ENCODE measurements at places on chromosomes 12 and 14.

GRCh38 chr14:34640826-34641225 lies 10.9 kb upstream of the SNX6 start:
- DNase-seq: no peak

DNA sequence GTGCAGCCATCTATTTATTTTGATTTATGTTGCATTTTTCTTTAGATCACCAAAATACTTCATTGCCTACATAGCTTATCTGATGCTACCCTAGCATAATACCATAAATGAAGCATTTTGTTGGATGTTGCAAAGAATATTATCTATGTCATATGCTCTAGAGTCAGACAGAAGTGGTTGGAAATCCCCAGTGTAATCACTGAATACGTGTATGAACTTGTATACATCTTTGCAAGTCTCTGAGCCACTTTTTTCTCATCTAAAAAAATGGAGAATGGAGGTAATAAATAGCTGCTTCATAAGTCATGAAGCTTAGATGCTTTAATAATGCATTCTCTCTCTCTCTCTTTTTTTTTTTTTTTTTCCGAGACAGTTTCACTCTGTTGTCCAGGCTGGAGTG lies 18.5 kb downstream of the EVL start:
- DNase-seq: no peak

DNA sequence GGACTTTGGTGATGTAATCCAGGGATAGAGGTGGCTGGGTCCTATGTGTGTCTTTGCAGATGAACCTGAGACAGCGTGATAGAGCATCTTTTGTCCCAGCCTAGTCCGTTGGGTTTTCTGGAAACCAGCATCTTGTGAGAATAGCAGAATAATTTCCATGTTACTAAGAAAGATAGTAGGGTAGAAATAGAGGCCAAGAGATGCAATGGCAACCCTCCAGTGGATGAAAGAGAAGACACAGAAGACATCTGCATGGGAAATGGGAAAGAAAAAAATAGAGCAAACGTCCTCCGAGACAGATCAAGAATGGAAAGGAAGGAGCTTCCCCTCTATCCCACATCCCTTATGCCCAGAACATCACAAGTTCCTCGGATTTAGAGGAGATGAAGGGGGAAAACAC lies 409.3 kb upstream of the TMEM132C start:
- no peak for DNase-seq

DNA sequence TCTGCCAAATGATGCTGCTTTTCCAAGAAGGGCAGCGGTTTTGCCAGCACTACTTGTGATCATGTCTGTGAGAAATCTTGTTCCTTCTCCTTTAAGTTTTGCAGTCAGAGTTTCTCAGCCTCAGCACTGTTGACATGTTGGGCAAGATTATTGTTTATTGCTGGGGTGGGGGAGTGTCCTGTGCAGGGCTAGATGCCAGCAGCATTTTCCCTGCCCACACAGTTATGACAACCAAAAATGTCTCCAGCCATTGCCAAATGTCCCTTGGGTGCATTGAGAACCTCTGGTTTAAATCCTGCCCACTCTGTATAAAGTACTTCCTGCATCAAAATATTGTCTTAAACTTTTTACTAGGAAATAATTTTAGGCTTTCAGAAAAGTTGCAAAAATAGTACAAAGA lies 20.0 kb downstream of the TMEM132C start:
- no peak for DNase-seq

- DNase-seq: no peak
Observed at GRCh38 chr12:122421187-122421820, 1.2 kb downstream of the CLIP1 start.

- DNase-seq: no peak
Observed at GRCh38 chr12:18837505-18837904, 99.6 kb downstream of the CAPZA3 start.

DNA sequence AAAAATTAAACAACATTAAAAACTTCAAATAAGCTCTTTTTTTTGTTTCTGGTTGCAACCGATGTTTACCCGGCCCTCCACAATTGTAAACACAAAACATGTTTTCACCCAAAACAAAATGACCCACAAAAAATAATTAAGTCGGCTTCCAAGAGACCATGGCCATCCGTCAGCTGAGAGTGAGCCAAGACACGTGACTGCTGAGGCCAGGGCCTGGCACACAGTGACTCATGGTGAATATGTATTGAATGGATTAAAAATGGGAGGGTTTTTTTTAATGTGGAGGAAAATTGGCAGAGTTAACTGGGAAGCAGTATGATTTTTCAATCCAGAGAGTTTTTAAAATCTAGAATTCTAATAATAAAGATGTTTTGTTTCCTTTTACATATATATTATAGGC lies 13.8 kb upstream of the CPNE8 start:
- DNase-seq: no peak

- DNase-seq: no peak
Observed at GRCh38 chr14:103022002-103022684, 35.2 kb downstream of the CDC42BPB start.

DNA sequence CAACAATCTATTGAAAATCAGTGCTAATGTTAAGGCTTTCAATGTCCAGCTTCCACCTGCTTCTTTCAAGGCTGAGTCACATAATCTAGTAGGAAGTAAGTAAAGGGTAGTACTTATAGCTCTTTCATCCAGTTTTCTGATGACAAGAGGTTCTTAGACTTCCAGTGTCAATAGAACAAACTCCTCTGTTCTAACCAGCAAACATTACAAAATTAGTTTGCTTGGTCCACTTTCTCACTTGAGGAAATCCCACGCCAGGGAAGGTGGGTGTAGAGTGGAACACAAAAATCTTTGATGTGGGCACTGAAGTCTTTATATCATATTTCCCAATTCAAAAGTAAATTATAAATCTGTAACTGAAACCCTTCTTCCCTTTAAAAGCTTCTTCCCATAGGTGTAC lies 2.6 kb downstream of the NPC2 start:
- DNase-seq: no peak

DNA sequence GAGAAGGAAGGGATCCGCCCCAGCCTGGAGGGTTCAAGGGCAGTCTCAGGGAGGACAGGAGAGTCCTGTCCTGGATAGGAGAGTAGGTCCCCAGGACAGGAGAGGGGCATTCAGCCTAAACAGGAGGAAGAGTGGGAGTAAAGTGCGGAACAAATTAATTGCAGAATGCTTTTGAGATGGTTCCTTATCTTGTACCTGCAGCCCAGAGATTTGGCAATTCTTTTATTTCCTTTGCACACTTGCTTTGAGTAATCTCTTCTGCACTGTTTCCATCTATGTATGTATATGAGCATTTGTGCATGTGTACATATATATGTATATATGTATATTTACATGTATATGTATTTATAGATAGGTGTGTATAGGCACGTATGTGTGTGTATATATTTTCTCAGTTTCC lies 22.7 kb downstream of the PLEK2 start:
- DNase-seq: no peak

GRCh38 chr14:100015251-100015655 lies 50.0 kb upstream of the EVL start:
- no peak for DNase-seq

DNA sequence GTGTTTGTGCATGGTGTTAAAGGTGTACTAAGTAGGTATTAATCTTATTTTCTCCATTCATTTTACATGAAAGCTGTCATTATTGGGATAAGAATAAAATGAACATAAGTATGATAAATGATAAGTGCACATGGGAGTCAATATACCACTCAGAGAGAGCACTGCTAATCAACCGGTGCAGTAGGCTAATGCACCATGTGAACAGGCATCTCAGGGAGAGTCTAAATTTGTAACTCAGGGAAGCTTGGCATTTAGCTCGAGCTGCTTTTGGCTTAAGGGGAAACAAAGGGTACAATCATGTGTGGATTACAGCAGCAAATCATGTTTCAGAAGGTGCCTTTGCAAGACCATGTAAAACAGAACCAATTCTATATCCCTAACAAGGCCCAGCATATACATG lies 127.4 kb downstream of the MGST1 start:
- no peak for DNase-seq

DNA sequence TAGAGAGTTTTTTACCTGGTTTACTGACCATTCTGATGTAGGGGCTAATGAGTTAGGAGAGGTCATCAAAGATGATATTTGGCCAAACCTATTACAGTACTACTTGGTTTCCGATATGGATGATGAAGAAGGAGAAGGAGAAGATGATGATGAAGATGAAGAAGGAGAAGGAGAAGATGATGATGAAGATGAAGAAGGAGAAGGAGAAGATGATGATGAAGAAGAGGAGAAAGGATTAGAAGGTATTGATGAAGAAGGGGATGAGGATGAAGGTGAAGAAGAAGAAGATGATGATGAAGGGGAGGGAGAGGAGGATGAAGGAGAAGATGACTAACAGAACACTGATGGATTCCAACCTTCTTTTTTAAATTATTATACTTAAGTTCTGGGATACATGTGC lies 196.6 kb downstream of the TMX1 start:
- no peak for DNase-seq

GRCh38 chr14:91219517-91220389 lies 24.8 kb downstream of the GPR68 start:
- no peak for DNase-seq

GRCh38 chr12:130494736-130495135 lies 157.0 kb downstream of the PIWIL1 start:
- no peak for DNase-seq

GRCh38 chr12:56775638-56776037 lies 12.5 kb downstream of the HSD17B6 start:
- no peak for DNase-seq

GRCh38 chr14:53126731-53127130 lies 26.4 kb downstream of the DDHD1 start:
- no peak for DNase-seq

DNA sequence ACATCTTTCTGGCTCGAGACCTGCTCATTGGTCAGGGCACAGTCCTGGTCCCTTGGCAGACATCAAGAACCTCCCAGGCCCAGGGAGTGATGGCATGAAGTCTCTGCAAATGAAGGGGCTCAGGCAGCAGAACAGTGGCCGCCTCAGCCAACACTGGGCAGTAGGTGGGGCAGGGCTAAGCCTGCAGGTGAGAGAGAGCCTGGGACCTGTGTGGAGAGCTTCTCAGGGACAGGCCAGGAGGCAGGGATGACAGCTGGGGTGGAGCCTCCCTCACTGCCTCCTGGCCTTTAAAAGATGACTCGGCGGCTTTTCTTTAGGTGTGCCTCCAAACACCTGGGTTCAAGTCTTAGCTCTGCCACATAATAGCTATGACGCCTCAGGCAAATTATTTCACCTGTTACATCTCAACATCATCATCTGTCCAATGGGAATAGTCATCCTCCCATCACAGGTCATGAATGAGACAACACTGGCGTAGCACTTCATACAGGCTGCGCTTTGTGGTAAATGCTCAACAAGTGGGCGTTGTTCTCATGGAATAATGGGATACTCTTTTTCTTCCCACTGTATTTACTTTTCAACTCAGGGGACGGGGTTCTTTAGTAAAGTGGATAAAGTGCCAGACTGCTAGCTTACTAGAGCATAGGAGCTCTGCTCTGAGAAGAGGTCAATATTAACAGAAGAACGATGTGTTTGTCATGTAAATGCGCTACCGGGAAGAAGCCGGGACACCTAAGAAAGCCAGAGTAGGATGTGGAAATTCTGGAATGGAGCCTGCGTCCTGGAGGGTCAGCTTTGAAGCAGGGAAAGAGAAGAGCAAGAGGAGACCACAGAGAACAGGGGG lies 277.4 kb downstream of the FOXN3 start:
- DNase-seq: no peak

DNA sequence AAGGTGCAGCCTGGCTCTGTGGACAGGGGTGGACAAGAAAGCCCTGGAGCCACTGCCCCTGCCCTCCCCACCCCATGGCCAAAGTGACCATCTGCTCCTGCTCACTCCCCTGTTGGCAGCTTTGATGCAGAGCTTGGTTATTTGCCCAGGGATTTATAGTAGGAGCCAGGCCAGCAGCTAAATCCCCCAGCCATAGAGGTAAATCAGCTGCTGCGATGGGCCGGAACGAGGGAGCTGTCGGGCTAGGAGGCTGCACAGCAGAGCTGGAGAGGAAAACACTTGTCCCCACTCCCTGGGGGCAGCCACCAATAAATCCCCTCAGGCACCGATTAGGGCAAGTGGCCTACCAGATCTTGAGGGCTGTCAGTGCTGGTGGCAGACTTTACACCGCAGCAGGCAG lies 26.0 kb downstream of the SMUG1 start:
- DNase-seq: no peak

- DNase-seq: no peak
Observed at GRCh38 chr12:41946106-41946505, 198.6 kb downstream of the GXYLT1 start.

DNA sequence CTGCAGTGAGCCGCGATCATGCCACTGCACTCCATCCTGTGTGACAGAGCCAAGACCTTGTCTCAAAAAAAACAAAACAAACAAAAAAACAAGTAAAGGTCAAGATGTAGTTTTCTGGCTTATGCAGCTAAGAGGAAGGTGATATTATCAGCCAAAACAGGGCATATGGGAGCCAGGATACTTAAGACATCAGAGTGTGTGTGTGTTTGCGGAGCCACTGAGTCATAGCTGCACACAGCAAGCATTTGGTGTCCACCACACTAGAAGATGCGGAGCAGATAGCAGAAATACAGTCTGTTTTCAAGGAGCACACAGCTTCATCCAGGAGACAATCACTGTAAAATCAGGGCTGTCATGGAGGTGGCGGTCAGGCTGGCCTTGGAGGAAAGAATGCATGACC lies 72.6 kb upstream of the REP15 start:
- DNase-seq: no peak

DNA sequence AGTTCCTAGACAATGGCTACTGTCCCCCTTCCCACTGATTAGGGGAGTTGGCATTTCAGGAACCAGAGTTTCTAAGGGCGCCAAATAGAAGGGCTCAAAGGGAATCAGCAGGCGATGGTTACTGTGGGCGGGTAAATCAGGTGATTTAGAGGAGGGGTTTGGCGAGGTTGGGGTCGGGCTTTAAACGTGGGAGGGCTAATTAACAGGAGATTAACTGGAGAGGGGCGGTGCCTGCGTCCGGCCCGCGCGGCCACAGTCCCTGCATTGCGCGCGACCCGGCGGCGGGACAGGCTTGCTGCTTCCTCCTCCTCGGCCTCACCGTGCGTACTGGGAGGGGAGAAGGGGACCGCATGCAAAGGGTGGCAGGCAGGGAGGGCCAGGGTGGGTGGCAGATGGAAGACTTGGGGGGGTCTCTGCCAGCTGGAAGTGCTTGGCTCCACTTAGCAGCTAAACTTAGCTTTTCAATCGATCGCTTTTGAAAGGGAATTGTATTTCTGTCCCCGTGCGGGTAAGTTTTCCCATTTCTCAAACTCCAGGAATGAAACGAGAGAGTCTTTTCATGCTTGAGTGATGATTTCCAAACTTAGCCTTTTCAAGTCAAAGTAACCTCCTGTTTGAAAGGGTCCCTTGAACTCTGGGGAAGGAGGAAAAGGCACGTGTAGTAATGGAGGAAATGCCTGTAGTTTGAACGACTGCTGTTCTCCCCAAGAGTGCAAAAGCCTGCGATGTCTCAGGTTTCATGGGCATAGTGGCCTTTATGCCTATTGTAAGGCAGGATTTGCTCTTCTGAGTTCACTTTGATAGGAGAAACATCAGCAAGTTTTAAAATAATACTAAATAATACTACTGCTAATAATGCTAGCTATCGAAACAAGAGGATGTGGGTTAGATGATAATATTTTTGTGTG lies at the start of gene MGST1:
Gene MGST1 (plus strand): TSS at position 255 of the 908 bp plus-strand sequence. CDS start 6,608 bp downstream, outside the sequence.
- DNase-seq: no peak

All from activated CD8-positive, alpha-beta memory T cell treated with anti-CD3 and anti-CD28 coated beads for 24 hours (primary cell).